ENCODE measurements at places on chromosomes 12 and 14.

GRCh38 chr14:96538097-96538989, 36.2 kb downstream of the PAPOLA start:
- no peak for DNase-seq

- DNase-seq: no peak
Observed at GRCh38 chr14:104968153-104968527, 10.0 kb downstream of the AHNAK2 start.

GRCh38 chr12:105939181-105939721, 199.5 kb downstream of the NUAK1 start:
- no peak for DNase-seq

DNA sequence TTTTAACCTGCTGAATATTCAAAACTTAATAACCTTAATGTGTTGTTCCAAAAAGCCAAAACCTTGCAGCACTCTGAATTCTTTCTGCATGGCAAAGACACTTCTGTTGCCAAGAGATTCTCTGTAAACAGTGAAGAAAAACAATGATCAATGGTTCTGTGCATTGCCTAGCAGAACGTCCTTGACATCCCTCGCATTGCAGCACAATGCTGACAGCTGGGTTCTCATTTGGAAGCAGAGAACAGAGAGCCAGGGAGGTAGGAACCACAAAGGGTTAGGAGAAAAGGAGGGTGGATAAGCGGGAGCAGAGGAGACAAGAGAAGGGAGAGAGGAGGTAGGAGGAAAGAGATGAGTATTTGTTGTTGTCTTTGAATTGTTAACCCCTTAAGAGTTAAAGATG, 501.1 kb downstream of the NAV3 start:
- DNase-seq: no peak

- DNase-seq: no peak
Observed at GRCh38 chr12:86530996-86531655, 274.9 kb upstream of the MGAT4C start.

DNA sequence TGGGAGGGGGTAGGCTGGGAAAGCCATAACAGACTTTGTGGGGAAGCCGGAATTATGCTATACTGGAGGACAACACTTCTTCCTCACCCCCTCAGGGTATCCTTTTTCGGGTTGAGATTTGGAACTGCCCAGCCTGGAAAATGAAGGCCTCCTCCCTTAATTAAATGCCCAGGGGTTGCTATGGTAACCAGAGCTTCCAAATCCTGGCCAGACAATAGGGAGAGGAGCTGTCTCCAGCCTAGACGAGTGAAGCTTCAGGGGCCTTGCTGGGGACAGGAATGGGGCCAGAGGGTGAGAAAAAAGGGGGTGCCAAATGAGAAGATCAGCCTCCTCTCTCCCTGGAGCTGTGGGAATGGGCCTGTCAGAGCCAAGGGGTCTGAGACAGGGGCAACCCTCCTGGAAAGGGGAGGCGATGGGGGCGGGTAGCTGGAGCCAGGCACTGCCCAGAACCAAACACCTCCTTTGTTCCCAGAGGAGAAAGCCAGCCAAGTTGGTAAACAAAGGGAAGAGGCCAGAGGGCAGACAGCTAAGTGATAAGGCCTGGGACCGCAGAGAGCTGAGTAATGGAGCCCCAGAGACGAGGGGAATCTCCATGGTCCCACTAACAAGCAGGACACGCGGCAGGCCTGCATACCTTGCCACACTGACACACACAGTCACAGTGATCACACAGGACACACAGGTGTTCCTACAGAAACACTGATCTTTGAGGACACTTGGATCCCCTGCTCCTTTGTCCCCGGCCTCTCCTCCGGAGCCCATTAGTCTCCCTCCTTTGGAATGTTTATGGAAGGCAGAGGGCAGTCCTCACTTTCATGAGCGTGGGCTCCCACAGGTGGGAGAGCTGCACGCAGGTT, 17.9 kb upstream of the RND1 start:
- DNase-seq: no peak

GRCh38 chr14:74198441-74199234, 40.6 kb upstream of the VSX2 start:
- no peak for DNase-seq

- no peak for DNase-seq
Observed at GRCh38 chr12:105418821-105419291, 88.4 kb downstream of the C12orf75 start.

All from CD4-positive, alpha-beta T cell treated with Interferon alpha-2 for 1 hour (primary cell).